ENCODE measurements at places on chromosomes 6 and 20. TPM values are rescaled to one million over a fixed set of nuclear protein-coding genes. Genes with fewer than 3 reads are reported as not detected.

IL17F gene
- not detected for total RNA-seq

FAM83D gene
- total RNA-seq: 33.8 TPM

SLC2A10 gene
- 9.3 TPM for total RNA-seq

UNC93A gene
- total RNA-seq: not detected

ENTPD6 gene
- 54.7 TPM for total RNA-seq

C20orf96 gene
- 3.2 TPM for total RNA-seq

HFE gene
- 5.4 TPM for total RNA-seq

PTCRA gene
- total RNA-seq: not detected

RUNX2 gene
- not detected for total RNA-seq

TOX2 gene
- total RNA-seq: 11.8 TPM

IMPG1 gene
- not detected for total RNA-seq

Data from thoracic aorta endothelial cell (primary cell).